Stimulated activated CD8-positive, alpha-beta memory T cell treated with anti-CD3 and anti-CD28 coated beads, Interleukin-4, amount 100 ng/mL, for 24 hours (primary cell): ENCODE measurements at places on chromosomes 4 and X.

- no peak for DNase-seq
These were observed 169.7 kb downstream of the RAP1GDS1 start for GRCh38 chr4:98430708-98431403.

GRCh38 chrX:106613277-106613676, 1.5 kb downstream of the RADX start:
- DNase-seq, result no peak

DNA sequence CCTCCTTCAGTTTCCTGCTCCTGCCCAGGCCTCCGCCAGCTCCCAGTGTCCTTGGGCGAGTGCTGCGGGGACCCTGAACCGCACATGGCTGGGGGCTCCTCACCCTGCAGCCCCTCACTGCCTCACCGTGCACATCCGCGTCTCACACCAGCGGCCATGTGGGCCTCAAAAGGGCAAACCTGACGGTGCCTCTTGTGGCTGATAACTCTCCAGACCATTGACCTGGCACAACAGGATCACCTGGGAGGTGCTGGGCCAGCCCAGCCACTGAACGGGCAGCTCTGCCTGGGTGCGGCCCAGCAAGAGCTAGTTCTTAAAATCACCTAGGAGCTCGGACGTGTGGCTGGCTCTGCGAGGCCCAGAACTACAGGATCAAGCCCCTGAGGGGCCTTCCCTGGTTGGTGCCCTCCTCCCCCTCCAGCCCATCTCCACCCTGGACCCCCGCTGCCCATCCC, 4.1 kb upstream of the S100P start:
- DNase-seq, result no peak

- no peak for DNase-seq
These were observed 270.2 kb downstream of the TLL1 start for GRCh38 chr4:166143227-166143626.

- DNase-seq, result no peak
These were observed 7.7 kb downstream of the SMIM10L2A start for GRCh38 chrX:135429429-135429828.

DNA sequence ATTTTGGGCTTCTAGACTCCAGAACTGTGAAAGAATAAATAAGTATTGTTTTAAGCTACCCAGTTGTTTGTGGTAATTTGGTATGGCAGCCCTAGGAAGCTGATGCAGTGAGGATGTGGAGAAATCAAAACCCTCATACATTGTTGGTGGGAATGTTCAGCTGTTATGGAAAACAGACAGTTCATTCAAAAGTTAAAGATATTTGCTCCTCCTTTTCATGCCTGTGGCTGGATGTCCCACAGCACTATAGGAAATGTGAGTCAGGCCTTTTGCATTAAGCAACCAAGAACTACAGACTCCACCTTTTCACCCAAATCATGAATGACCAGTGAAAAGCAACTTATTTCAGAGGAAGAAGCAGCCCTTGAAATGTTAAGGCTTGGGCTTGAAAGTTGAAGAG, 6.7 kb downstream of the BBS12 start:
- DNase-seq, result no peak

GRCh38 chr4:10178763-10179162, 62.2 kb upstream of the WDR1 start:
- DNase-seq, result no peak

GRCh38 chr4:717601-718320, 12.1 kb downstream of the PCGF3 start:
- DNase-seq, result no peak

DNA sequence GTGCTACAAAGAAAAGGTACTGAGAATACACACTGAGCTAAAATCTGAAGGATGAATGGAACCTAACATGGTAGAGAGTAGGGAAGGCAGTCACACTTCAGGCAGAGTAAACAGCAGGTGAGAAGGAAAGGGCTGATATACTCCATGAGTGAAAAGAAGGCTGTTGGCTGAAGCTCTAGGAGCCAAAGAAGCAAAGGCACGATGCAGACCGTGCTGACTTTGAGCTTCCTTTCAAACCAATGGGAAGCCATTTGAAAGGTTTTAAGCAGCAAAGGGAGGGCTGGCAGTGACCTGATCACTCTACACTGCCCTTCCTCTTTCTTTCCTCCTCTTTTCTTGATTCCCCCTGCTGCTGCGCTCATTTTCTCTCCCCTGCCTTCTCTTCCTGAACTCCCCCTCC, 66.4 kb downstream of the TMEM154 start:
- no peak for DNase-seq

DNA sequence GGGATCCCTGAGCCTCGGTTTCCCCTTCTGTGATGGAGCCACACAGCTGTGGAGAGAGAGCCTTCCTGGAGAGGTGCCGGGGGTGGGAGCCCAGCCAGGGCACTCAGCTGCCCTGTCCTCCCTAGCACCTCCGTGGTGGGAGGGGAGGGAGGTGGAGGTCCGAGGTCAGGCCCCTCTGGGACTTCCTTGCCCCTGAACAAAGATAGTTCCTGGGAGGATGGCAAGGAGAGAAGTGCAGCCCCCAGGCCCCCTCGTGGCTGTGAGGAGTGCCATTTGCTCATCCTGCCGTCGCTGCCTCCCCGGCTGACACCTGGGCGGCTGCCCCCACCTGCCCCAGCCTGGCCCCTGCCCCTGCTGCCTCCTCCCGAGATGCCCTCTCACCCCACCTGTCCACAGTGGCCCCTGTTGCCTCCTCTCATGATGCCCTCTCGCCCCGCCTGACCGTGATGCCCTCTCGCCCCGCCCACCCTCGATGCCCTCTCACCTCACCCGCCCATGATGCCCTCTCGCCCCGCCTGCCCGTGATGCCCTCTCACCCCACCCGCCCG, 12.7 kb downstream of the DOK7 start:
- no peak for DNase-seq

- no peak for DNase-seq
These were observed 31.6 kb downstream of the SYNPO2 start for GRCh38 chr4:118920247-118920646.

DNA sequence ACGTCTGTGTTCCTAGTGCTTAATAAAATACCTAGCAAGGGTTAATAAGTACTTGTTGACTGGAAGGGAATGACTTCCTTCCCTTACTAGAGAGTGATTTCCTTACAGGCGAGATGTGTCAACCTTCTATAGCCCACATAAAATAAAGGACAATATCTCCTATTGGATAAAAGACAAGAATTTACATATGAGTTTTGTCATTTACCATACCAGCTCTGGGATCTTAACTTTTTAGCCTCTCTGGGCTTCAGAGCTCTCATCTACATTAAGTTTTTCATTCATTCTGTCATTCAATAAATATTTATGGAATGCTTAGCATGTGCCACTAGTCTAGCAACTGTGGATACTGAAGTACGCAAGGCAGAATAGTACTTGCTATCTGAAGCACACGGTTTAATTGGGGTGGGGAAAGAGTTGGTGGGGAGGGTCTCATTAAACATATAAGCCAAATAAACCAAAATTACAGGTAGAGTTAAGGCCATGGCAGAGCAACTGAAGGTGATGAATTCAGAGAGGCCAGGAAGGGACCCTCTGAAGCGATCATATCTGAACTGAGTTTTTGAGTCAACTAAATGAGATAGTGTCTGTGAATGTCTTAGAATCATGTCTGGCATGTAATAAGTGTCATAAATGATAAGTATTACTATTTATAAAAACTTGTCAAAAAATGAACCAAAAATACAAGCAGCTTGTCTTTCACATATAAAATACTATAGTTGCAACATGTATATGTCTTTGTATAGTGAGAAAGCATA, 91.6 kb upstream of the BMP2K start:
- DNase-seq, result no peak

GRCh38 chr4:111957997-111958396, 187.3 kb upstream of the FAM241A start:
- DNase-seq, result no peak

GRCh38 chr4:72768364-72768763, 199.3 kb upstream of the ADAMTS3 start:
- DNase-seq, result no peak

GRCh38 chrX:119093991-119094735, 21.4 kb downstream of the CT47C1 start:
- DNase-seq, result no peak

DNA sequence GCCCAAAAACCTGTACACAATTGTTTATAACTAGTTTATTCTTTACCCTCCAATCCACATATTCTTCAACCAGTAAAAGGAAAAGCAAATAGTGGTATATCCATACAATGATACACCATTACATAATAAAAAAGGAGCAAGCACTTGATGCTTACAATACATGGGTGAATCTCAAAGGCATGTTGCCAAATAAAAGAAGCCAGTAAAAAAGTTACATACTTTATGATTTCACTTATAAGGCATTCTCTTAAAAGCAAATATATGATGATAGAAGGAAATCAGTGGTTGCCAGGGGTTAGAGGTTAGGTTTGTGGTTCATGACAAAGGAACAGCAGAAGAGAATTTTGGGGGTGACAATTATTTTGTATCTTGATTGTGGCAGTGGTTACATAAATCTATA, 896.1 kb upstream of the LCORL start:
- DNase-seq, result no peak

DNA sequence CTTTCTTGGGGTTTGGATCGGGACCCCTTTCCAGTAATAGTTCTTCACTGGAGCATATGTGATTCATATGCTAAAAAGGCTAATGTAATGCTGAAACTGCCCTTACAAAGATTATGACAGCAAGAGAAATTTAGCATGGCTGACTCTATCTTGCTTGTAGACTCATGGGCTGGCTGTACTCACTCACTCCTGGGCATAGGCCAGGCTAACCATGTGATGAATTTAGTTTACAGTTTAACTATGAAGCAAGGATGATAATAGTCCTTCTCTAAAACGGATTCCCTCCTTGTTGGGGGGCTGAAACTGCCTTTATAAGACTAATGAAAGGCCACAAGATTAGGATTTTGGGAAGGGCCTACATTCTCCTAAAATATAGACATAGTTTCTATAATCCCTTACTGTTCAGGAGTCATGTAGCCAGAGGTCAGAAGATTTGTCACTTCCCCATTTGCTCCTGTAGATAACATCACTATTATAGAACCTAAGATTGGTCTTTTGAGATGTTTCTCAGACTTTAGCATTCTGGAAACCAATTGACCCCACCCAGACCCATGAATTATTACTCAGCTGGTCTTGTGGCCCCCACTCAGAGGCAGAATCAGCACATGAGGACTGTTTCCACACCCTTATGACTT, 20.8 kb upstream of the CEP135 start:
- no peak for DNase-seq

DNA sequence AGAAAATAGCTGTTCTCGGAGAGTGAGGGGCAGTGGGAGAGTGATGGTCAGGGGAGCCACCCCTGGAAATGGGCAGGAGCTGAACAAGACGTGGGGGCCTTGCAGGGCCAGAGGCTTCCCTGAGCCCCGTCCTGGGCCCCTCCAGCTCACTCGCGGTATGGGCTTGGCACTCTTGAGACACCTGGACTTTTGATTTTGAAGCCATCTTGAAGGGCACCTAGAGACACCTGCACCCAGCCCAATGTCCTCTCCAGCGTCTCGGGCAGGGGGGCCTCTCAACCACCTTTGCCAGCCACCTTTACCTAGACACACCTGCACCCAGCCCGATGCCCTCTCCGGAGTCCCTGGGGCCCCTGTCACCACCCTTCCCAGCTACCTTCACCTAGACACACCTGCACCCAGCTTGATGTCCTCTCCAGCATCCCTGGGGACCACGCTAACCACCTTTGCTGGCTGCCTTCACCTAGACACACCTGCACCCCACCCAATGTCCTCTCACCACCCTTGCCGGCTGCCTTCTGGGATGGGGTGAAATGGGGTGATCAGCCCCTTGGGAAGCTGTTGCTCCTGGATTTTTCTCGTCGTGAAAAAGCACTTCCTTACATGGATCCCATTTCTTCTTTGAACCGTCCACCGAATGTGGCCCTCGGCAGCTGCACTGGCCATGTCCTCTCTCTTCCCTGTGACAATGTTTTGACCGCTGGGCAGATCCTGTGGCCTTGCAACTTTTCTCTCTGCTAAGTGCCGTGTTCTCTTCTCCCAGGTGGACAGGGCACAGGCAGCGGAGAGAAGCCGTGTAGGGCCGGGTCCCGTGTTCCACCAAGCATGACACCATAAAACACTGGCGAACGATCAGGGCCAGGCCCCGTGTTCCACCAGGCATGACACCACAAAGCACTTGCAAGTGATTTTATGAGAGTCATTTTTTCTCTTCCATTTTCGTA, 47.5 kb downstream of the CPZ start:
- no peak for DNase-seq

DNA sequence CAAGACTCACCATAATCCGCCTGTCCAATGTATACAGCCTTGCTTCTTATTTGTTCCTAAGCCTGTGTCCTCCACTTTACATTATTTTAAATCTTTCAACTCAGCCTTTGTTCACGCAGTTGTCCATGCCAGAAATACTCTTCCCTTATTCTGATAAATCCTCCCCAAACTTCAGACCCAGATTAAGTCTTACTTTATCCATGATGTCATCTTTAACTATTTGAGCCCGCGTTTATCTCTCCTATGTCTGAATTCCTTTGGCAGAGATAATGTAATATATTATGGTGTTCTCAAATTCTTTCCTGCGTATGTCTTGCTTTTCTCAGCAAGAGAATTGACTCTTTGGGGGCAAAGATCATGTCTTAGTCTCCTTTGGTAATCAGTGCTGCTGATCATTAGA, 129.6 kb downstream of the LUZP4 start:
- no peak for DNase-seq

DNA sequence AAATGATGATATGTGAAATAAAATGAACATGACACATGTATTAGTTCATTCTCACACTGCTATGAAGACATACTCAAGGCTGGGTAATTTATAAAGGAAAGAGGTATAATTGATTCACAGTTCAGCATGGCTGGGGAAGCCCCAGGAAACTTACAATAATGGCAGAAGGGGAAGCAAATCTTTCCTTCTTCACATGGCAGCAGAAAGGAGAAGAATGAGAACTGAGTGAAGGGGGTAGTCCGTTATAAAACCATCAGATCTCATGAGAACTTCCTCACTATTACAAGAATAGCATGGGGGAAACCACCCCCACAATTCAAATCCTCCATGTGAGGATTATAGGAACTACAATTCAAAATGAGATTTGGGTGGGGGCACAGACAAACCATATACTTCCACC, 243.9 kb upstream of the GYPA start:
- no peak for DNase-seq
